Naive B cell (primary cell): ENCODE measurements at places on chromosomes 16 and 17. TPM values are rescaled to one million over a fixed set of nuclear protein-coding genes. Genes with fewer than 3 reads are reported as not detected.
A peak's percentile ranks its signal among the peaks of the same experiment; 100 is the strongest.

SPOP gene
- 97.6 TPM for polyA plus RNA-seq

SLC16A13 gene
- 2.4 TPM for polyA plus RNA-seq

DNA sequence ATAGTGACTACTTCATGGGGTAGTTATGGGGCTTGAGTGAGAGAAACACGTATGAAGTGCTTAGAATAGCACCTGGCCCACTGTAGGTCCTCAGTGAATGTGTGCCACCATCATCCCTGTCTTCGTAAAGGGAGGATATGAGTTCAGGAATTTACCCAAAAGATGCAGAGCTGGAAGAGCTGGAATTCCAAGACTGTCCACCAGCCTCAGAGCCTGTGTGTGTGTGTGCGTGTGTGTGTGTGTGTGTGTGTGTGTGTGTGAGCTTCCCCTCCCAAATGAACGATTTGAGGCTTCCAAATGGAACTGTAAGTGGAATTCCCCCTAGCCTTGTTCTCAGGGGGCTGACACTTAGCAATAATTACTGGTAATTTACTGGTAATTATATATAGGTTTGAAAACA, 27.3 kb downstream of the WFDC1 start:
- H3K4me1 ChIP-seq: no peaks in the 10 kb centered on the region
- H3K27me3 ChIP-seq: peaks cover 10% of the 10 kb centered on the region

GRCh38 chr17:77503293-77503655, 362.5 kb downstream of the SEC14L1 start:
- no peak overlapping the region for H3K4me3 ChIP-seq
- H3K36me3 ChIP-seq: peaks cover 4% of the 10 kb centered on the region
- no peak for DNase-seq
- H3K4me1 ChIP-seq: peaks cover 3% of the 10 kb centered on the region

GRCh38 chr16:21590287-21590686, 9.1 kb upstream of the METTL9 start:
- H3K27ac ChIP-seq: no peak overlapping the region
- no peaks in the 10 kb centered on the region for H3K36me3 ChIP-seq
- H3K4me3 ChIP-seq: peak overlapping the region; percentile 60
- no peaks in the 10 kb centered on the region for H3K27me3 ChIP-seq
- DNase-seq: no peak

DNA sequence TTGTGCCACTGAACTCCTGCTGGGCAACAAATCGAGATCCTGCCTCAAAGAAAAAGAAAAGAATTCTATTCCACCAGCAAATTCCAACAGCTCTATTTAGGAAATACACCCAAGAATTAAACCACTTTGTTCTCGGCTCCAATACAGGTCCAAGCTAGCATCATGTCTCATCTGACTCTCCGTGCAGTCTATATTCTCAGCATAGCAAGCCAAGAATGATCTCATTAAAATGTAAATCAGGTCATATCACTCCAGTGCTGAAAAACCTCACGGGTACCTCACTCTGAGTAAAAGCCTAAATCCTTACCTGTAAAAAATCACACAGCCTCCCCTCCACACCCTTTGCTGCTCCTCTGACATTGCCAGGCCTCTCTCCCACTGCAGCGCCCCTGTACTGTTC, 23.9 kb downstream of the UBE2G1 start:
- H3K4me3 ChIP-seq: no peak overlapping the region
- no peak for DNase-seq
- H3K36me3 ChIP-seq: no peaks in the 10 kb centered on the region
- peaks cover 26% of the 10 kb centered on the region for H3K4me1 ChIP-seq
- H3K27ac ChIP-seq: no peak overlapping the region
- no peaks in the 10 kb centered on the region for H3K27me3 ChIP-seq

DNA sequence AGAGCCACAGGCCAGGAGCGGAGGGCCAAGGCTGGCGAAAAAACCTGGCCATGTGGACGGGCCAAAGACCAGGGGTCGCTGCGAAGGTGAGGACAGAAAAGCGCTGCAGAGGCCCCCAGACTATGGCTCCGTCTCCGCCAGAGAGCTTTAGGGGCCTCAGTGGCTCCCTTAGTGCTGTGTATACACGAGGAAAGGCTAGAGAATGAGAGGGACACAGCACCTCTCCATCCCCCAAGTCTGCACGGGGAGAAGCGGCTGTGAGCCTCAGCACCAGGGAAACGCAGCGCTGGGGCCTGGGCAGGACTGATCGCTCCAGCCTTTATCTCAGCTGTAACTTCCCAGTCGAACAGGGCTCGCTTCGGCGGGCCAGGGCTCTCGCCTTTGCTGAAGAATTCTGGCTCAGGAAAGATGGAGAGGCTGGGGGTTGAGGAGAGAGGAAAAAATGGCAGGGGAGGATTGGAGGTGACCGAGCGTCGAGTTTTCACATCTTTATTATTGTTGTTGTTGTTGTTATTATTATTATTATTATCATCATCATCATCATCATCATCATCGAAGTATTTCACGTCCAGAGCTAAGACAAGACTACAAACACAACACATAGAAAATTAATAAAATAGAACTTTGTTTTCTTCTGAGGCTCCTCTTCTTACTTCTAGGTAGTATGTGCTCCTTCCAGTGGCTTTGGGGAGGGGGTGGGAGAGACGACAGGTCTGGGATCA, 1.9 kb upstream of the HOXB5 start:
- H3K4me1 ChIP-seq: peaks cover 61% of the 10 kb centered on the region
- no peaks in the 10 kb centered on the region for H3K36me3 ChIP-seq
- H3K4me3 ChIP-seq: peak overlapping the region; percentile 30
- peaks cover 78% of the 10 kb centered on the region for H3K27me3 ChIP-seq
- peak overlapping the region; percentile 82 for H3K27ac ChIP-seq

DNA sequence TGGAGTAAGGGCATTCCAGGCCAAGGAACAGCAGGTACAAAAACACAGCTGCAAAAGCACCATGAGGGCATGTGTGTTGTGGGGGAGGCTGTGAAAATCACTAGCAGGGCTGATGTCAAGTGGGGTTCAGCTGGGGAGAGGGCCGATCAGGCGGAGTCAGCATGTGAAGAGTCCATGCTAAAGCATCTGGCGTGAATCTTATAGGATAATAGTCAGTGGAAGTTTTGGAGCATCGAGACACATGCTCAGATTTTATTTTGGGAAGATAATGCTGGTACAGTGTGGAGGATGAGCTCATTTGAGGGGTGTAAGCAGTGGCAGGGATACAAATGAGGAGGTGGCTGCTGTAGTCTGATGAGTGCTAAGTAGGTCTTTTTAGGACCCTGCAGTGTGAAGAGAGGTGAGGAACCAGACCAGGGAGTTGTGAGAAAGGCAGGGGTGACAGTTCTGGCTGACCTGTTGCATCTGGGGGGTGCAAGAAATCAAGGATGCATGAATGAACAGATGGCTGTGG, 30.3 kb downstream of the MMD start:
- peaks cover 8% of the 10 kb centered on the region for H3K4me1 ChIP-seq
- H3K36me3 ChIP-seq: no peaks in the 10 kb centered on the region
- H3K4me3 ChIP-seq: no peak overlapping the region
- peaks cover 3% of the 10 kb centered on the region for H3K27me3 ChIP-seq
- peak overlapping the region; percentile 37 for H3K27ac ChIP-seq
